ENCODE measurements at places on chromosomes 1 and 21. TPM values are rescaled to one million over a fixed set of nuclear protein-coding genes. Genes with fewer than 3 reads are reported as not detected.

The BARHL2 gene
- not detected for total RNA-seq

The SH2D2A gene
- 2.1 TPM for total RNA-seq

The MTARC2 gene
- 10.0 TPM for total RNA-seq

The F5 gene
- not detected for total RNA-seq

The SRM gene
- total RNA-seq: 78.9 TPM

The SLC45A1 gene
- 4.3 TPM for total RNA-seq

The ELAPOR1 gene
- total RNA-seq: 0.13 TPM

The SH3D21 gene
- total RNA-seq: 4.9 TPM

The MATN1 gene
- not detected for total RNA-seq

The CD52 gene
- not detected for total RNA-seq

The CLCA1 gene
- not detected for total RNA-seq

The EVA1C gene
- total RNA-seq: 3.4 TPM

The CFAP107 gene
- total RNA-seq: not detected

Data from epithelial cell of alveolus of lung (primary cell).